T-helper 2 cell (primary cell): ENCODE measurements at places on chromosomes 7 and 10.

DNA sequence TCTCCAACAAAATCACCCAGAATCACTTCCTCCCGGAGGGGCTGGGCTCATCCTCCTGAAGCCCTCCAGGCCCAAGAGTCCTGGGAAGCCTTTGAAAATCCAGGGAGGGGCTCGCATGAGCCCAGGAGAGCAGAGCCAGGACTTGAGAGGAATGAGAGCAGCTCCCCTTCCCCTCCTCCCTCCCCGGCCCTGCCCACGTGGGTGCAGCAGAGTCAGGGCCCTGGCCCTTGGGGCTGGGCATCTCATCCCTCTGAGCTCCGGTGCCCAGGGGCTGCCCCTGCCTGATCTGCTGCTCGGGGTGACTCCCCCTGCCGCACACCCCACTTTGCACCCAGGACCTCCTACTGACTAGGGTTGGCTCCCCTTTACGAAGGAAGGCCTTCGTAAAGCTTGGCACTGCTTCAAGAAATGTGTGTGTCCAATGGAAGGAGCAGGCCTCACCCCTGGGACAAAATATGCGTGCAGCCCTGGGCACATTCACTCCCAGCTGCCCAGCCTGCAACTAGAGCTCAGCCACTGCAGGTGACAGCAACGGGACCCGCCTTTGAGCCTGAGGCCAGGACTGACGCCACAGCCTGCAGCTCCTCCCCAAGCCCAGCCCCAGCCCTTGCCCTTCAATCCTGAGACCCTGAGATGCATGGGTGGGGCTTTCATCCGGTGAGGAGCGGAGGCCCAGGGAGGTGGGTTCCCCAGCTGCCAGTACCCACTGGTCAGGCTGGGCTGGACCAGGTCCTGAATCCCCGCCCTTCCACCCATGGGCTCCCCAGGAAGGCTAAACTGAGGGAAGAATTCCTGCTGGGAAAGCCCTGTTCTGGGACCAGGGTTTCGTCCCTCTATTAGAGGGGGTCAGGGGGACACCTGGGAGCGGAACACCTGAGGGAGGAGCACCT is 21.8 kb downstream of the PWWP2B start:
- DNase-seq: no peak

DNA sequence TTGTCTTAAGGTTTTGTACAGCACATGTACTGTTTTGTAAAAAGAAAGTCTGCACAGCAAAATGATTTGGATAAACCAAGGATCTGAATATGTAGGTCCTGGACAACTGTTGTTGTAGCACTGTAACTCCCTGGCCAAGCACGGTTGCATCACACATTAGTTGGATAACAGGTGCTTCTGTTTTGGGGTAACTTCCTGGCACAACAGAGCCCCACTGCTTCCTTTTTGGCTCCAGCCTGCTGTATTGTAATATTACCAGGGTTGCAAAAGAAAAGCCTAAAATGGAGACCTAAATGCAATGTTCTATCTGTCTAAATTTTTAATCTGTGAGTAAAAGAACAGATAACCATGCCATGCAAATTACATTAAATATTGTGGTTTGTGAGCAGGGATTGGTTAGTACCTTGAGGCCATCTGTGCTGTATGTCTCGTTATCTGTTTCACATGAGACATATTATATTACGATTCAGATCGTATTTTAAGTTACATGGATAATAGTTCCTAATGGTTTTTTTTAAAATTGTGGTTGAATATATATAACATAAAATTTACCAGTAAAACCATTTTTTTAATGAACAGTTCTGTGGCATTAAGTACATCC is 27.5 kb upstream of the WAC start:
- no peak for DNase-seq

DNA sequence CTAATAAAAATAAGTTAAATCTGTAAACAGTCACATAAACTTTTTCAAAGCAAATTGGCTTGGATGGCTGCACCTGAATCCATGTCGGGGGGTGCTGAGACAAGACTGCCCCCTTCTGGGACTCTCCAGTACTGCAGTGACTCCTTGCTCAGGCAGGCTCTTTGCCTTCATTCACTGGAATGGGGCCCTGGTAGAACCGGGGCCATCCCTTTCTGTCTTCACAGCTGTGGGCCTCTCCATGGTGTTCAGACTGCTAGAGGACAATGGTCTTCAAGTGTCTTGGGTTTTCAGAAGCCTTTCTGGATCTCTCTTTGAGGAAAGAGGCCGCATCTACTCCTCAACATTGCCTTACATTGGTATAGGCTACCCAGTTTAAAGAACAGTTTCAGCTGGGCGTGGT is 16.1 kb upstream of the IMPDH1 start:
- DNase-seq: peak; percentile 71

GRCh38 chr10:20267734-20268133 is 451.5 kb downstream of the PLXDC2 start:
- DNase-seq: no peak

GRCh38 chr7:25988640-25989039 is 163.4 kb upstream of the NFE2L3 start:
- no peak for DNase-seq

DNA sequence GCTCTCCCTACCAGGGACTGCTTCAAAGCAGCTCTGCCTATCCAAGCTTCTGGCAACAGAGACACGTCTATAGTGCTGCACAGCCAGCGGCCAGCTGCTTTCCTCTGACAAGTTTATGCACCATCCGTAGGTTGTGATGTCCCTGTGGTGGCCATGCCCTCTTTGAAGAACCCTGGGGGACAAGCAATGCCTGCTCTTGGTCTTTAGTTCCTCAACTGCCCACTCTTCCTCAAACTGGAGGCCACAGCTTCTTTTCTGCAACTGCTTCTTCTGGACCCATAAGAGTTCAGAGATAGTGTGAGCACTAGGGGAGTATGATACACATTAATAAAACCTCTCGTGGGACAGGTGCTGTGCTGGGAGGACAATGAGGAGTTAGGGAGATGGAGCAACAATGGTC is 164.9 kb downstream of the ELMO1 start:
- DNase-seq: no peak

- no peak for DNase-seq
Observed at GRCh38 chr10:1419796-1420610, 317.3 kb downstream of the ADARB2 start.

GRCh38 chr10:42850931-42851330 is 68.3 kb downstream of the BMS1 start:
- DNase-seq: no peak

GRCh38 chr7:109763611-109764010 is 1193.9 kb downstream of the DNAJB9 start:
- no peak for DNase-seq

GRCh38 chr7:65946904-65947303 is 35.1 kb downstream of the GUSB start:
- no peak for DNase-seq

DNA sequence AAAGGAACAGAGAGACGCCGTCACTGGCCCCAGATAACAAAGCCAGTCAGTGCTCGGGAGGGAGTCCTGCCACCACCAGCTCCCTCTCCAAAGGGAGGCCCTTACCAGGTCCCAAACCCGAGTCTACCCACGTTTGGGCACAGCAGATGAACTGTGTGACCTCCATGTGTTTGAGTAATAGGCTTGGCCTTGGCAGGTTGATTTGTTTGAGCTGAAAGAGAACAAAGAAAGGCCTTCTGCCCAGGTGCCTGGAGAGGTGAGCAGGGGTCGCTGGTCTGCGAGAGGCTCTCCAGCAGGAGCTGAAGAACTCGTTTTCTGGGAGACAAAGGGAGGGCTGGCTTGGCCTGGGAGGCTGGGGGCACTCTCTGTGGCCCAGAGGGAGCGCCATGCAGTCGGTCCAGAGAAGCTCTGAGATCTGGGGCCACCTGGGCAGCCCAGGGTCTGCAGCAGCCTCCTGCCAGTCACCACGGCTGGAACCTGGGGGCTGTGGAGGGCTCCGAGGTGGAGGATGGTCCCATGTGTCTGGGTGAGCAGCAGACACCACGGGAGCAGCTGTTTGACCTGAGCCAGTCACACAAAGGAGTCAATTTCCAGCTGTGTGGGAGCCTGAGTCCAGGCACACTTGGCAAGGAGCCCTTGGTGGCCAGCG is 99.7 kb downstream of the PAXIP1 start:
- DNase-seq: no peak

GRCh38 chr10:78450807-78451485 is 417.3 kb downstream of the RPS24 start:
- no peak for DNase-seq

DNA sequence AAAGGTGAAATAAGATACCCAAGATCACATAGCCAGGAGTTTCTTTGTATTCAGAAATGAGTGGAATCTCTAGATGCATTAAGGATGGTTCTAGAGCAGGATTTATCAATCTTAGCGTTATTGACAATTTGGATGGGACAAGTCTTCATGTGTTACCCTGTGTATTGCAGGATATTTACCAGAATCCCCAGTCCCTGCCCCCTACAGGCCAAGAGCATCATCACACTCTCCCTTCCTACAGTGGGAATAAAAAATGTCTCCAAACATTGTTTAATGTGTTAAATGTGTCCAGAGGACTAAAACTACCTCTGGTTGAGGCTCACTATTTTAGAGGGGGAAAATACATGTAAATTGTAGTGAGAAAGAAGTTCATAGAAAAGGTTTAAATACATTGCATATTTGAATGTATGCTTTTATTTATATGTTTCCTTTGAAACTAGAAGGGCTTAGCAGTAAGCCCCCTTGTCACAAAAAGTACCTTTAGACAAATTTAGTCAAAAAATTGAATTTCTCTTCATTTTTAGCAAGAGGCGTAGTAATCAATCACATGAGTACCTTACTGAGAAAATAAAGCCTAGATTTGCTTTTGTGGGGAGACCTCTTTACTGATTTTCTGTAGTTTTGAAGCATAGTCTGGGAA is 141.2 kb downstream of the MLLT10 start:
- no peak for DNase-seq

DNA sequence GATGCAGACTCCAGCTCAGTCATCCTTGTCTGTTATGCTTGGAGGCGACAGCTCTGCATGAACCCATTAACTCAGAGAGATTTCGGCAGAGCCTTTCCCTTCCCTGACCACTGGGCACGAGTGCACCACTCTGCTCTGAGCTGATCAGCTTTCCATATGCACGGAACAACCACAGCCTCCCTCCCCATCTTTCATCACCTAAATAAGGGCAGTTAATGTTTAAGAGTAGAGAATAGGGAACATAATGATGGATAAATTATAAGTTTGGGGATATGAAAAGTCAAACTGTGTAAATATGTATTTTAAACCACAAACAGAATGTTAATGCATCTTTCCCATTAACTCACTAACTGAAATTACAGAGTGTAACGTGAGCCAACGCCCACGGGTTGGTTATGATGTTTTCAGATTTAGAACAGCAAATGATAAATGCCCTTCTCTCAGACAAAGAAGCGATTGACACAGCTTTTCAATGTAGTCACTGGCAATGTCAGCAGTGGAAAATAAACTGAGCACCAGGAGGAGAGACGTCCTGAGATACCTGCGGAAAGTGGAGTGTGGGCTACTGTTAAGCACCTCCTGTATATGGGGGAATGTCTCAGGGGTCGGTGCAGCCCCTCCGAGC is 658.2 kb downstream of the LRMDA start:
- DNase-seq: no peak

- DNase-seq: no peak
Observed at GRCh38 chr7:33661430-33662160, 243.7 kb upstream of the BMPER start.

GRCh38 chr7:156751319-156751718 is 110.7 kb downstream of the RNF32 start:
- no peak for DNase-seq

DNA sequence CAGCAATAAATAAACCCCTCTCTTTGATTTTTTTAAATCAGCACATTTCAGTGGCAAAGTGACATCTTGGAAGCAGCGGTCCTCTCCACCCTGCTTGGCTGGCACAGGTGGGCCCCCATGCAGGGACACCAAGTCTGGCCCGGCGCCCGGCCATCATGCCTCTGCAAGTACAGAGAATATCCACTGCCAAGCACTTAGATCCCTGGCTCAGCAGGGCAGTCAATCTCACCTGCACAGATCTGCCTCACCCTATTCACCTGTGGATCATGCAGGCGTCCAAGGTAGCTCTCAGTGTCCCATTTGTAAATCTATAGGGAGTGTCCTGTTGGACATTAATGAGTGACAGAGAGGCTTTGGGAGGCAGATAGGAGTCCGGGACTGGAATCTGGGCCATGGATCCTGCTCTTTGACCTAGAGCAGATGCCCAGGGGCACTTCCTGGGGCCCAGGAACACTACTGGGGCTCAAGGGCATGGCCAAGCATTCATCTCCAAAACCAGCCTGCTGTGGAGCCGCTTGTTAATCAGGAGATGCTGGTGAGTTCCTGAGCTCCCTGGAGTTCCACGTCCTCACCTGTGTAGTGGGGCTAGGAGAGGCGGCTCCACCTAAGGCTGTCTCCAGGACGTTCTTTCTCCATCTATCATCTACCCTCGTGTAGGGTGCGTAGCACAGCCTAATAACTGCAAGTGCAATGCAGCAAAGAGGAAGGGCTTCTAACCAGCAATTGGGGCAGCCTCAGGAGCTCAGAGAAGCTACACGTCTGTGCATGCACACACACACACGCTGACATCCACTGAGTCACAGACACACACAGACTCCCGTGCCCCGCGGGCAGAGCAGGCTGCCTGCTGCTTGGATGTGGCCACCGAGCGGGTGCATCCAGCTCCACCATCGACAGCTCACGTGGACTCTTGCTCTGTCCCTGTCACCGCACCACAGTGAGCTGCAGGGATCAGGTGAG is 123.6 kb downstream of the OAT start:
- DNase-seq: no peak

GRCh38 chr7:2273866-2274265 is 31.8 kb downstream of the NUDT1 start:
- no peak for DNase-seq
